Spleen (tissue), 13 donors: ENCODE measurements at places on chromosomes 7 and 10. TPM values are rescaled to one million over a fixed set of nuclear protein-coding genes. Genes with fewer than 3 reads are reported as not detected.

Gene NEUROG3
- not detected for total RNA-seq

Gene ATOH7
- not detected for total RNA-seq

Gene SH2D4B
- 0.11 TPM for total RNA-seq

Gene KCND2
- 0.34 TPM for total RNA-seq

Gene TMEM196
- not detected for total RNA-seq

Gene ARMC3
- not detected for total RNA-seq

Gene SLC35G1
- 3.7 TPM for total RNA-seq

Gene IDI2
- total RNA-seq: not detected
